ENCODE measurements at places on chromosomes 5 and 9. TPM values are rescaled to one million over a fixed set of nuclear protein-coding genes. Genes with fewer than 3 reads are reported as not detected.
A peak's percentile ranks its signal among the peaks of the same experiment; 100 is the strongest.

Gene HTR4
- 0.22 TPM for total RNA-seq

Gene CA9
- total RNA-seq: not detected

Gene SPATA9
- total RNA-seq: not detected

Gene MARCOL
- total RNA-seq: not detected

Gene CTXN3
- total RNA-seq: not detected

Gene GLDC
- not detected for total RNA-seq

Gene CSF2
- not detected for total RNA-seq

Gene SPATA6L
- total RNA-seq: 0.35 TPM

Gene DNM1
- 7.0 TPM for total RNA-seq

Gene ALDOB
- total RNA-seq: 0.56 TPM

- peak; percentile 63 for DNase-seq
Observed at GRCh38 chr9:131478421-131478868, 24.3 kb upstream of the POMT1 start.

DNA sequence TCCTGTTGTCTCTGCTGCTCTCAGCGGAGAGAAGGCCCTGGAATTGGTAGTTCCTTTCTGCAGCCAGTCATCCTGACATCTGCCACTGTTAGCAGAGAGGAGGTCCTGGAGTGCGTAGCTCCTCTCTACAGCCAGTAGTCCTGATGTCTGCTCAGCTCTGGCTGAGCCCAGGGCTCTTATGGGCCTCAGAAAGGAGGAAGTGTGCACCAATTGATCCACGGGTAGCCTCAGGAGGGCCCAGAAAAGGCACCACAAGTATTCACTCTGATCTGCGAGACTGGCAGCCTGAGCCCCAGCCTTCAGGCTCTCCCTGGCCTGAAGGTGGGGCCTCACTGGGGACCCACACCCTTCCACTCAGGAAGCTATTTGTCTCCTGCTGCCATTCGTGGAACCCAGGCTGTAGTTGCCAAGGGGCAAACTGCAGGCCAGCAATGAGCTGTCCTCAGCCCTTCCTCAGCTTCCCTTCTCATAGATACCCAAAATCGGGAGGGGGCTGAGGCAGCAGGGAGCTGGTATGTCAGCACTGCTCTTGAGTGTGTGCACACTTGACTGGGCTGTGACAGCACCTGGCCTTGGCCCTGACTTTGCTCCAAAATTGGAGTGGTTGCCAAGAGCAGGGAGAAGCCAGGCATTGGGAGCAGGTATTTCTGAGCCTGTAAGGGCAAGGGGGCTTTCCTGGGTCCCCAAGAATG is 1049.5 kb upstream of the ACO1 start:
- no peak for DNase-seq

- no peak for DNase-seq
Observed at GRCh38 chr5:39076757-39077728, 2.8 kb upstream of the RICTOR start.

- DNase-seq: no peak
Observed at GRCh38 chr5:141510850-141511601, 22.1 kb downstream of the PCDHGC5 start.

- DNase-seq: no peak
Observed at GRCh38 chr5:81067406-81067805, 107.2 kb downstream of the RASGRF2 start.

DNA sequence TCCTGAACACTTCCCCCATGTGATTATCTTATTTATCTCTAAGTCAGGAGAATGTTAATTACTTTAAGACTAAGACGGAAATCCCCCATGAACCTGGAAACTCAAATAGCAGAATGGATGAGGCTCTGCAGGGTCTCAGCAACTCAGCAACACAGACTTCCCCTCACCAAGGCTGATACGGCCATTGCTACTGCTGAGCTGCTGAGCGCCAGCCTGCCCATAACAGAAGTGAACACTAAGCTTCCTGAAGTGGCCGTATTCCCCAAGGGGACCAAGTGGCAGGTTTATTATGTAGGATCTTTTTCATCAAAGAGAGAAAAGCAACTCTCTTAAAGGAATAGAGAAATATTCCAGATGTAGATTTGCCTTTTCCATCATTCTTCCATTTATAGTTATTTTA is 311.1 kb downstream of the RFX3 start:
- DNase-seq: no peak

DNA sequence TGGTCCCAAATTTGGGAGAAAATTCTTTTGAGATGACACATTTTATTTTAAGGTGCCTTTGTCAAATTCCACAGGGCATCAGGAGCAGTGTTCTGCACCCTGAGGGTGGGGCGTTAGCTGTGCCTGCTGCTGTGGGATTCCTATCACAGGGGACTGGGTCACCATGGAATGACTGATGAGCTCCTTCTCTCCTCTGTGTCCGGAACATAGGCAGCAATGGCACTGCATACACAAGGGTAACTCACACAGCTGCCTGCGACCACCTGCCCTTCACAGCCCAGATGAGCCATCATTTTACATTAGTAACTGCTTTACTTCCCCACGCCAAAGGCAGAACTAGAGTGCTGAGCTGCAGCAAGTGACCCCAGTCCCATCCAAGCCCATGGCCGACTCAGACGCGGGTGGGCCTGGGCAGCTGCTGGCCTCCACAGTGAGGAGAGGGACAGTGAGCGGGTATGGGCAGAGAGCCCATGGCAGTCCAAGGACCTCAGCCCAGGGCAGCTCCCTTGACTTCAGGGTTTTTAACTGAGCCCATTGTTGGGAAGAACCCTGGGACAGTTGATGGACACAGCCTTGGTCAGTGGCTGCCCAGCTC is 93.7 kb downstream of the GADD45G start:
- no peak for DNase-seq

- no peak for DNase-seq
Observed at GRCh38 chr5:21802869-21803490, 1050.2 kb downstream of the CDH12 start.

DNA sequence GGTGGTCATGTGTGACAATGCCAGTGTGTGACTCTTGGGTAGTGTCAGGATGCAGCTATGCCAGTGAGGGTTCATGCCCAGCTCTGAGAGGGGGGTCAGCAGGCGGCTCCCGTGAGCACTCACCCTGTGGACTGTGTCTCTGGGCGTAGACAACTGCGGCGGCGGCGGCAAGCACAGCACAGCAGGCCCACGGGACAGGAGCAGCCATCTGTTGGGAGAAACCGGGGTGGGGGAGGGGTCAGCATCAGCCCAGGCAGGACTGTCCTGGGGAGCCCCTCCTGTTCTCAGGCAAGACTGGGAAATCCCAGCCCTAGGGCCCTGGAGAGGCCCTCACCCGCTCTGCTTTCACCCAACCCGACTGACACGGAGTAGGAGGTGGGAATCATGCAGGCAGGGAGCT is 20.8 kb downstream of the CNTFR start:
- peak; percentile 39 for DNase-seq

- no peak for DNase-seq
Observed at GRCh38 chr9:83964973-83965349, 15.1 kb downstream of the HNRNPK start.

DNA sequence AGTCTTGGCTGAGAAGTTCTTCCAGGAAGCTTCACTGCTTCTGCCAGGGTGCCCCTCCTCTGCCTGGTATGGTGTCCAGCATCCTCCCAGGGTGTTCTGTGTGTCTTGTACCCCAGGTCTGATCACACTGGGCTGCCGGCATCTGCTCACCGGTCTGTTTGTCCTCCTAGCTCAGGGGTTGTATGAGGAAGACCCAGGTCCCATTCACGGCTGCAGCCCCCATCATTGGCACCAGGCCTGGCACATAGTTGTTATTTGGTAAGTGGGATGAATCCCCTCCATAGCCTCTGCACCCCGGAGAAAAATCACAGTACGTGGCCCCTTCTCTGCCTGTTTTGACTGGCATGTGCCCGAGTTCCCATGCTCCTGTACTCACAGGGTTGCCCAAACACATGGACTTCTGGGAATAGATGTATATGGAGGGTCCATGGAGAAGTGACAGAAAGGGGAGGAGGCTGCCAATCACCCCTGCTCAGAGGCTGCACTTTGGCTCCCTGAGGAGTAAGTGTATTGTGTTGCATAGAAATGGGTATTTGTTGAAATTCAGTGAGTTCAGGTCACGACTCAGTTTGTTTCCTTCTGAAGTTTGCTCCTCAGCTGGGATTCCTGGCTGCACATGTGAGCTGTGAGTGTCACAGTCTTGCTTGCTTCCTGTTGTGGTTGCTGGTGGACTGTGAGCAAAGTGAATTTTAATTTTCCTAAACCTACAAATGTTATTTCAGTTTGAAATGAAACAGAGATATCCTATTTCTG is 96.2 kb downstream of the HSPA4 start:
- DNase-seq: no peak

DNA sequence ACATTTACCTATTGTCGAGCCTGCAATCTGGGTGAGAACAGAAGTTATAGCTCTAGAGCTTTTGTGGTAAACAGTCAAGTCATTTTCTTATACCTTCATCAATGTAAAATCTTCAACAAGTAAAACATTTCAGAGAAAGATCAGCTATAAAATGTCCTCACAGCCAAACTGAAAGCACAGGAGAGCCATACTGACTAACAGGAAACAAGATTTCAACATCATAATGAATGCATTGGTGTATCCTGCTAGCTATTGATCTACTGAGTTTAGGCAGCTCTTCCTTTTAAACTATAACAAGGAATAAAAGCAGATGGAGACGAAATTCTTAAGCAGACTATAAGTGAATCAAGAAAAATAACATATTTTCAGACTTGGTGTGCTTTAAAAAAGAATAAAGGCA is 1522.9 kb upstream of the WWC1 start:
- DNase-seq: no peak

DNA sequence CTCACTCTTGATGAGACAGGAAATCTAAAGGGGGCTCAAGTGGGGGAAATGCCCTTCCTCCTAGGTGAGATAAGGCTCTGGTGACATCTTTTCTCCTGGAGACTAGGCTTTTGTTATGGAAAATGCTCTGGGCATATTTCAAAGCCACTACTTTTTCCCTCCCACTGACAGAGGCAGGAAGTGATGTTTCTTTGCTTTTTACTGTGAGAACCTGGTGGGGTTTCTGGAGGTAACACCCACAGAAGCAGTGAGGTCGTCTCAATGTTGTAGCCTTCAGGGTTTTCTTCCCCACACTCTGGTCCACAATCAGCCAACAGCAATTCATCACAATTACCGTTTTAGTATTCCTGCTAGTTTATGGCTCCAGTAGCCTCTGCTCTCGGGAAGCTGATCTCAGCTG is 41.4 kb upstream of the FAM240B start:
- no peak for DNase-seq

- DNase-seq: no peak
Observed at GRCh38 chr5:151383011-151383410, 35.7 kb upstream of the SLC36A2 start.

DNA sequence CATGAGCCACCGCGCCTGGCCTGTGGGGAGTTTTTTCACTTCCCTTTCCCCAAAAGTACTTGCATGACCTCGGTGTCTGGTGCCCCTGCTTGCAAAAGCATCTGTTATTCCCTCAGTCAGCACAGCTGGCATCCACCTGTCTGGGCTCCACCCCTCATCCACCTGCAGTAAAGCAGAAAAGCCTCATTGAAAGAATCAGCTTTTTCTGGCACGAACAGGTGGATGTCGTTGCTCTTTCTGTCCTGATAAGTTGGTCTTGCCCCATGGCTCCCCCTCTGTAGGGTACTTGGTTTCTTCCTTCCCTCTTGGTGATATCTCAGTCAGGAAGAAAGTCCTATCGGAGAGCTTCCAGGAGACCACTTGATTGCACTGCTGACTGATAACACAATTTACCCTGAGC is 37.4 kb downstream of the WWC1 start:
- no peak for DNase-seq

- no peak for DNase-seq
Observed at GRCh38 chr5:73592551-73592950, 27.0 kb downstream of the UTP15 start.

DNA sequence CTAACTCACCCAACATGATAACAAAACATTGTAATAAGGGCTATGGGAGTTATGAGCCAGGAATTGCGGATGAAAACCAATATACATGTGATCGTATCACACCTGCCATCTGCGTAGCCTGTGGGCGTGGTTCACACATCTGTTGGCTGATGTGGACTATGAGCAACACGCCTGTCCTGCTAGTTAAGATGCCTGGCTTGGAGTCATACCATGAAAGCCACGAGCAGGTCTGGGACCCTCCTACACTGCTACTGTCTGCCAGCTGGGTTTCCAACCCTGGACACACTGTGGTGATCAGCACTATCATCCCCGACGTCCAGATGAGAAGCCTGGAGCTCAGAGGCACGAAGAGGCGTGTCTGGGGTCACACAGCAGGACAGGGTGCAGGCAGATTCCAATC is 40.2 kb downstream of the STK10 start:
- DNase-seq: peak; percentile 18

- DNase-seq: peak; percentile 57
Observed at GRCh38 chr5:5572976-5573797, 150.7 kb downstream of the ICE1 start.

GRCh38 chr9:120386390-120387131 is 193.4 kb downstream of the CDK5RAP2 start:
- no peak for DNase-seq

- DNase-seq: no peak
Observed at GRCh38 chr9:129836311-129837007, 1.2 kb downstream of the USP20 start.
